ENCODE measurements at places on chromosomes 2 and 18.

- DNase-seq = peak; percentile 20
Observed at GRCh38 chr2:1910592-1911246, 166.4 kb upstream of the PXDN start.

- no peak for DNase-seq
Observed at GRCh38 chr2:113692698-113693428, 63.6 kb downstream of the SLC35F5 start.

DNA sequence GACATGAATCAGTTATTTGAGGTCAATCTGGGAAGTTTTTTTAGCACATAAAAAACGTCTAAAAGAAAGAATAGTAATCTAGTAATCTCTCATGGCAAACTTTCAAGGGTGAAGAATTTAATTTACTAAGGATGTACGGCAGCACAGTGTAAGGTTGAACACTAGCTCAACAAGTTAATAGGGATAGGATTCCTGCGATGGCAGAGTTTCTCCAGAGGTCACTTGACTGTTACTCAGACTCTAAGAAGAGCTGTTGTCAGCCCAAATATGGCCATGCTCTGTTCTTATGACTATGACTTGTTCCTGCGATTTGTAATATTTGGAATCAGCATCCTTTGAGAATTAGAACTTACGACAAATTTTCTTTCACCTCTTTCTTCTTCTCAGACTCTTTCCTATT is 553.3 kb upstream of the TNP1 start:
- peak; percentile 25 for DNase-seq

DNA sequence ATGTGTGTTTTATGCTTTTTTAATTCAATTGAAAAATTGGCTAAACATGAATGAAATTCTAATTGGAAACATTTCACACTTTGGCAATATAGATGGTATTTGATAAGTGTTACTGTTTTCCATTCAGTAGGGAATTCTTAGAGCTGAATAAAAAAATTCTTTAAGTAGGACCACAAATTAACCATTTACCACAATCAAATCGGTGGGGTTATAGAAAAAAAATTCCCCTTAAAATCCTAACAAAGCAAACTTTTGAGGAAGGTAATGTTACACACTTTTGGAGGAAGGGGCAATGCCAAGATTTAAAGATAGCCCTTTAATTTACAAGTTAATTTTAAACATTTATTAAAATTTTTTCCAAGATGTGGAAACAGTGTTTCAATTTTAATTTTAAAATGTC is 279.0 kb upstream of the FIGN start:
- DNase-seq = no peak

DNA sequence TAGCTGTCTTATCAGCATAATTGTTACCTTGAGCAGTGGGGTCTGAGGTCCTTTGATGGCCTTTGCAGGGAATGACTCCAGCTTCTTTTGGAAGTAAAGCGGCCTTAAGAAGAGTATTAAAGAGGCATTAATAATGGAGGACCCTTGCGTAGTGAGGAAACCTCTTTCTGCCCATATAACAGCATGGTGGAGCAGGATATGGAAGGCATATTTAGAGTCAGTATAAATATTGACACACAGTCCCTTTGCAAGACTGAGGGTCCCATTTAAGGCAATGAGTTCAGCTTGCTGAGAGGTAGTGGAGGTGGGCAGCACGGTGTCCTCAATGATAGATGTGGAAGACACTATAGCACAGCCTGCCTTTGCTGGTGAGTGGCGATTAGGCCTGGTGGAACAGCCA is 32.7 kb downstream of the NCL start:
- no peak for DNase-seq
